ENCODE measurements at places on chromosomes 1 and 21.

DNA sequence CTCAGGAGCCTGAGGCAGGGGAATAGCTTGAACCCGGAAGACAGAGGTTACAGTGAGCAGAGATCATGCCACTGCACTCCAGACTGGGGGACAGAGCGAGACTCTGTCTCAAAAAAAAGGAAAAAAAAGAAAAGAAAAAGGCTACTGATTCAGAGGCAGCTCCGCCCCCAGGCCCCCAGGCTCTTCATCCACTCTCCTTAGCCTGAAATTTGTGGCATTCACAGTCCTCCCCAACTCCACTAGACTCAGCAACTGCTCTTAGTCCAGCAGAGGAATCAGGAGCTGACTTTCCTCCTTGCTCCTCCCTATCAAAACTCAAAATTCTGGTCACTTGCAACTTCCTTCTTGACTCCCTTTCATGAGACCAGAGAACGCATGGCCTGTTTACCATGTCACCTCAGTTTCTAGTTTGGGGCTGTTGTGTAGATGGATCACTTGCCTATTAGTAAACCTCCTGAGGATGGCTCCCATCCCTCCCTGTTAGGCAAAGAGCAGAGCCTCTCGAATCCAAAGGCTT is 27.1 kb downstream of the PCAT6 start:
- no peak for DNase-seq

DNA sequence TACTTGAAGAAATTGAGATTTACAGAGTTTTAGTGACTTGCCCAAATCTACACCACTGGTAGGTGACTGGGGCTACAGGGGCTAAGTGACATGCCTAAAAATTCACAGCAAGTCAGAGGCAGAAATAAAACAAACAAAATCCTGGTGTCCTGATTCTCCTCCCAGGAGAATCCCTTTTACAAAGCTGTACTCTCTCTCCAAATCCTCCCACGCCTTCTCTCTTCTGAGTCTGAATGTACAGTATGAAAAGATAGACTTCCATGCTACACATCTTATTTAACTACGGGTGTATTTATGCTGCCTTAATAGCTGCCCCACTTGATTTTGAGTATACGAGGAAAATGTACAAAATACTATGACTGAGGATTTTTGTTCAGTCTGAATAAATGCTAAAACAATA is 65.4 kb downstream of the SGIP1 start:
- DNase-seq = no peak

DNA sequence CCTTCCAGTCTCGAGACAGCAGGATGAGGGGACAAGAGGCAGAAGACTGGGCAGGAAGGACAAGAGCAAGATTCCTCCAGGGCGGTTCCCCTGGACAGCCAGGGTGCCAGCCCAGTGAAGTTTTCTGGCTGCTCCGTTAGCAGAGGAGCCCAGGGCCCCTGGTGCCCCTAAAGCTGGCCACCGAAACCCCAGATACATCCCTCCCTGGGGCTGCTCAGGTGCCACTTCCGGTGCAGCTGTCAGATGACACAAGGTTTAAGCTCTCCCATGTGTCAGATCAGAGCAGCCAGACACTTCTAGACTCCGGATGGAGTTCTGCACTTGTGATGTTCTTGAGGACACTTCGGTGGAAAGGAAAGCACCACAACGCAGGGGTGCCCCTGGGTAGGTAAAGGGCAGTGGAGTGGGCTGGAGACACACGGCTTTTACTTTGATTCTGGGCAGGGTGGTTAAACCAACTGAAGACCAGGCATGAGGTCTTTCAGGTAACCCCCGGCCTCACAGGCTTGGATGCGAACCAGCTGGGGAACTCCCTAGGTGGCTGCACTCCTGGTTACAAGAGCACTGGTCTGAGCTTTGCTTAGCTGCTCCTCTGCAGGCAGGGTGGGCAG is 85.7 kb downstream of the ITPKB start:
- DNase-seq = no peak

DNA sequence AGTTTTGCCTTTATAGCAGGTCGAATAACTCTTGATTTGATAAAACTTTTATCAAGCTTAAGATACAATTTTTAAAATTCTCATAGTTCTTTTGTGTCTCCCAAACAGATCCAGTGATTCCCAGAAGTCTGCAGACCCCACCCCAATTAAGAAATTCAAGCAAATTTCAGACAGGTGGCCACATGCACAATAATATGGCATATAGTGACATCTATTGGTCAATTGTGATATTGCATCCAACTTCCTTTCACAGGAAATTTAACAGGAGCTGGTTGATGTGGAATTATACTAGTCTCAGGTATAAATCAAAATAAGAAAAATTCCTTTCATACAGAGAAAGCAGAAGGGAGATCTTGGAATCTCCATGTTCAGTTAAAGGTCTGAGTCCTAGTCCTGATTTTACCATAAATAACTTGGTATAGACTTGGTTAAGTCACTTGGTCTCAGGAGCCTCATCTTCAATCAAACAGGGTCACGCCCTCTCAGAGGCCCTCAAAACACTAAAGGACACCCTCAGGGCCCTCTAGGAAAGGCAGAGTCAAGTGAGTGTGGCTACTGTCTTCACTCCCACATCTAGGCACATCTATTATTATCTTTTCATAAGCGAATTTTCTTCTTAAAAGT is 24.1 kb downstream of the PIGM start:
- DNase-seq = no peak

DNA sequence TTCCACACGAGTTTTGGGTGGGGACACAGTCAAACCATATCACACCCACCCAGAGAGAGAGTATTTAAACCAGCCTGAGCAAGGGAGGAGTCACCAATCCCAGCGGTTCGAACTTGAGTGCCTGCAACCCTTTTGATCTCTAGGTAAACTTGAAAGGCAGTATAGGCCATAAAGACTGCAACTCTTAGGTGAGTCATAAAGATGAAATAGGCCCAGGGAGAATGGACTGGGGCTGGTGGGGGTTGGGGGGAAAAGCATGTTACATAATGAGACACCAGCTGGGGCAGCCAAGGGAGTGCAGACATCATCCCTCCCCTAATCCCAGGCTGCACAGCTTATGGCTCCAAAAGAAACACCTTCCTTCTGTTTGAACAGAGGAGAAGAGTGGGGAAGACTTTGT is 99.8 kb upstream of the LHX8 start:
- DNase-seq = no peak

DNA sequence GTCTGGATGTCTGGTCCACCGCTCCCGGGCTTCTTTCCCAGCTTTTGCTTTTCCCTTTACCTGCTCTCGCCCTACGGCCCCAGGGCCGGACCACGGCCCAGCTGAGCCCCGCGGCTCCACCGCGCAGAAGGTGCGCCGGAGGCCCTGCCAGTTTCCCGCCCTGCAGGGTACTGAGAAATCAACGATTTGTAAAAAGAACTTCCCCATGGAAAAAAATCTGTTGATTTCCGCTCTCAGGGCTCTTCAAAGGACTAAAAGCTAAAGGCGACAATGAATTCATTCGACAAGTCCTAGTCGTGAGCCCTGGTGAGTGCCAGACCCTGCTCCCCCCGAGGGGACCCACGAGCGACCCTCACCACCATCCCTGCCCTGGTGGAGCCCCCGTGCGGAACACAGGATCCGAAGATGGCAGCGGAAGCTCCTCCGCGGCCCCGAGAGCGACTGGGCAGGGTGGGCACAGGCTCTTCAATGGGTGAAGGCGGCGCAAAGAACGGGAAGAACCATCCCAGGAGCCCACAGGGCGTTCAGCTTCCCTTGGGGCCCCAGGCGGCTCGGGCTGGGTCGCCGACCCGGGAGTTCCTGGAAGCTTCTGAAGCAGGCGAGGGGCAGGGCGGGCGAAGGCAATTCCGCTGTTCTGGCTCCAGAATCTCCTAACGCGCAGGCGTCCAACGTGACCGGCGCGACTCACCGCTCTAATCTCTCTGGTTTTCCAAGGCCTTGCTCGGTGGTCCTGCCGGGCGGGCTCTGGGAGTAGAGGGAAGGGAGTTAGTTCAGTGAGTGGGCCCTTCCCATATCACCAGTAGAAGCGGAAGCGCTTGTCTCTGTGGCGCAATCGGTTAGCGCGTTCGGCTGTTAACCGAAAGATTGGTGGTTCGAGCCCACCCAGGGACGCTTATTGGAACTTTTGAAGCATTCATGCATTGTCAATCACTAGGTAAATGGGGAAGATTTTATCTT is 6.6 kb upstream of the RNU1-2 start:
- peak; percentile 82 for DNase-seq

GRCh38 chr1:12040457-12041051 is 21.3 kb downstream of the MIIP start:
- peak; percentile 49 for DNase-seq

GRCh38 chr1:33370827-33371226 is 49.9 kb upstream of the A3GALT2 start:
- no peak for DNase-seq

DNA sequence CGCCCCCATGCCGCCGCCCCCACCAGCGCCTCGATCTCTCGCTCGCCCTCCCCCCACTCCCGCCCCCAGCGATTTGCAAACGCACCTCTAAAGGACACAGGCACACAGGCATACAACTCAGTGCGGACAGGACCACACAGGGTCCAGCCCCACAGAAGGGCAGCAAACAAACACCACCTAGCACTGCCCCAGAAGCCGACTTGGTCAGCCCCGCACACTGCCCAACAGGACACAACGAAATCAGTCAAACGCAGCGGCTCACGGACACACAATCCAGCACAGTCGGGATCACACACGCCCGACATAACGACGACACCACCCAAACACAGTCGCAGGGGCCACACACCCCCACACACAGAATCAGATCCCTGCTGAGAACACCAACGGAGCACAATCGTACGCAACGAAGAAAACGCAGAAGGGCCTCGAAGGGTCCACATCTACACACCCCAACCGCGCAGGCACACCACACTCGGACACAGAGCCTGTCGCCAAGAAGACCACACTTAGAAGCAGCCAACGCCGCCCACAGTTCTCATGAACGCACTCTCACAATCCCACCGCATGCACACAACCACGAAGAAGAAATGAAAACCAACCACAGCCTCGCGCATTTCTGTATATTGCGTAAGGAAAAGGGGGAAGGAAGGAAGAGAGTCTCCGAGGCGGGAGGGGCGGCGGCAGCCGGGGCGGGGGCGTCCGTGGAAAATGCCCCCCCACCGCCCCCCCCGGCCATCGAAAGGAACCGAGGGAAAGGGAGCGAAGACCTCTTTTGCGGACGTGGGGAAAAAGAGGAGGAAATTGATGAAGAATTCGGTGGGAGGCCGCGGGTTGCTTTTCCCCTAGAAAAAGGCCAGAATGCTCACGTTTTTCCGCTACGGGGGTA is 481 bp downstream of the TAL1 start:
- DNase-seq = peak; percentile 11

- DNase-seq = no peak
Measured at GRCh38 chr1:242426271-242426905, 98.1 kb downstream of the PLD5 start.

DNA sequence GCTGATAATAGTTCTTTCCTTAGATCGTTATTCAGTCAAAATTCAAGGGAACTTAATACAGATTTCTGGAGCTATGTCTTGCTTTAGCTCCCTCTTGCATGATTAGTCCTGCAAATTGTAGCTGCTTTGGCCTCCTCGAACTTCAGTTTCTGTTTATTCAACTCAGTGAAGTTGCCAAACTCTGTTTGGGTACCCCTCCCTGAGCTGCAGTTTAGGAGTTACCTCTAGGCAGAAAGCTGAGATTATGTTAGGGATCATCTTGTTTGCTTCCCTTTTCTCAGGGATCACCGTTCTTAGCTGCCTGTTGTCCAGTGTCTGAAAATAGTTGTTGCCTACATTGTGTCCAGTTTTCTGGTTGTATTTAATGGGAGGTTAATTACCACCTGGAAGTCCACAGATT is 43.5 kb downstream of the SNX27 start:
- no peak for DNase-seq

DNA sequence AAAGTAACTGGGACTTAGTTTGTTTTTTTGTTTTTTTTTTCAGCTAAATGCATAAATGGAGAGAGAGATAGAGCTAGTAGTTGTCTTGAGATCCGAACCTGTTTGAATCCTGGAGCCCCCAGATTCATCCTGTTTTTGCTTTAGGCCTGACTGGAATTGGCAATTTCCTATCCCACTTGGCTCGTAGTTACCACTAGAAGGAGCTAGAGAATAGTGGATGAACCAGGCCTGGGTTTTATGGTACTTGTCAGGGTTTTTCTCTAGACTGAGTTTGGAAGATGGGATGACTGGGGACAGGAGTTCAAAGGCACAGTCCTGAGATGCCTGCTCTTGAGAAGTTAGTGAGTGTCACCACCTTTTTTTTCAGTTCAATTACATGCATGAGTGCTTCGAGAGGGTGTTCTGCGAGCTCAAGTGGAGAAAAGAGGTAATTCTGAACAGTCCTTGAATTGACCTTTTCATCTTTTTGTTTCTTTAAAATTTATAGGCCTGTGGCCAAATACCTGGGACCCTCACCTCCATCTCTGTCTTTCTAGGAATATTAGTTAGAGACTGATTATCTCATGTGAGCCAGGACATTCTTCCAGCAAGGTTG is 23.4 kb downstream of the CELF3 start:
- peak; percentile 16 for DNase-seq

DNA sequence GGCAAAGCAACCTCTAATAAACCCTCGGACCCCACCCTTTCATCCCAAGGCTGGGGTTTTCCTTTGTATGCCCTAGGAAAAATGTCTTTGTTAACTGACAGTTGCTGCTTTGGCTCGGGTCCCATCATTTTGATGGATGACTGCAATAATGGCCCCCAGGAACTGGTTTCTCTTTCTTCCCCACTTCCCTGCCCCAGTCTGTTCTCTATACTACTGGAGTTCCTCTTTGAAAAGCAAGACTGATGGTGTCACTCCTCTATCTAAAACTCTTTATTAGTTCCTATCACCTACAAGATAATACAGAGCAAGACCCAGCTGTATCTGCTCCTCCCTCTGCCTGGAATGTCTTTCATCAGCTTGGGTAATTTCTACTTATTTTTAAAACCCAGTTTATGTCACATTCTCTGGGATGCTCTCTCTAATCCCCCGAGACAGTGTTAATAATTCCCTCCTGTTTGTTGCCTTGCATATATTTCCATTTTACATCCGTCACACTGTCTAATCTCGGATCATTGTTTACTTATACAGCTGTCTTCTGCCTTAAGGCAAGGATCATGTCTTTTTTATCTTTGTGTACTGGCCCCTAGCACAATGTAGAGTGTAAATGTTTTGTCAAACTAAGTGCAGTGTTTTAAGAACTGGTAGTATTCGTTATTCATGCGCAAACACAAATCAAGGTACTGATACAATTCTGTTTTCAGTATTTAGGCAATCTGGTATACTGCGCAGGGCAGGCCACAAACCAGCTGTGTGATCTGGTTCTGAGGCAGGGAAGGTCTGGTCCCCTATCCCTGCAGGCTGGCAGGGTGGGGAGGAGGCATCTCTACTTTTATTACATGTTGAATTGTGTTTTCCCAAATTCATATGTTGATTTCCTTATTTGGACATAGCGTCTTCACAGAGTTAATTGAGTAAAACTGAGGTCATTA is 16.1 kb downstream of the SLAMF1 start:
- no peak for DNase-seq

DNA sequence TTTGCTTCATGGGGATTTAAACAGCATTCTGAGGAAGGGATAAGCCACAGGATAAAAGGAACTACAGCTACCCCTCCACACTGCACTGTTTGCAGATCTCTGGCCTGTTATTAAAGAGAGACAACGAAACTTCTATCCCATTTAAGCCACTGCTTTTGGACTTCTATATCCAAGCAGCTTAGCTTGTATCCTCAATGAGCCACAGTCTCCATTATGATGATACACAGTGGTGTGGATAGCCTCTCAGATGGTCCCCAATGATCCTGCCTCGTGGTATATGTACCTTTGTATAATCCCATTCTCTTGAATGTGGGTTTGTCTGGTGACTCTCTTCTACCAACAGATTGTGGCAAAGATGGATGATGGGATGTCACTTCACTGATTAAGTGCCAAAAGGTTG is 36.0 kb upstream of the MARK1 start:
- no peak for DNase-seq

- no peak for DNase-seq
Measured at GRCh38 chr1:235105051-235106043, 23.3 kb downstream of the TOMM20 start.

GRCh38 chr1:108732398-108732797 is 14.1 kb upstream of the STXBP3 start:
- no peak for DNase-seq

Data from fibroblast of gingiva (primary cell).